Activated T-cell treated with anti-CD3 and anti-CD28 coated beads, Interleukin-2, amount 50 U/mL, for 72 hours (primary cell): ENCODE measurements at places on chromosomes 1 and 21. TPM values are rescaled to one million over a fixed set of nuclear protein-coding genes. Genes with fewer than 3 reads are reported as not detected.

Gene LSS
- total RNA-seq = 22.4 TPM

Gene OR2L3
- total RNA-seq = 0.07 TPM

Gene SLAMF8
- 0.31 TPM for total RNA-seq

Gene THAP3
- 30.5 TPM for total RNA-seq

Gene SELP
- total RNA-seq = 3.6 TPM

Gene FMO1
- total RNA-seq = not detected

Gene LCE2A
- not detected for total RNA-seq

Gene ZNF684
- total RNA-seq = 6.3 TPM
